GF-D8 (cell line): ENCODE measurements at places on chromosomes 2 and 18.
A peak's percentile ranks its signal among the peaks of the same experiment; 100 is the strongest.

- no peak for DNase-seq
These were observed 29.2 kb downstream of the SMAD7 start for GRCh38 chr18:48921305-48922225.

- DNase-seq = no peak
These were observed 89.8 kb upstream of the NFATC1 start for GRCh38 chr18:79305911-79306310.

- DNase-seq = no peak
These were observed 229.4 kb downstream of the HAUS1 start for GRCh38 chr18:46333431-46334135.

DNA sequence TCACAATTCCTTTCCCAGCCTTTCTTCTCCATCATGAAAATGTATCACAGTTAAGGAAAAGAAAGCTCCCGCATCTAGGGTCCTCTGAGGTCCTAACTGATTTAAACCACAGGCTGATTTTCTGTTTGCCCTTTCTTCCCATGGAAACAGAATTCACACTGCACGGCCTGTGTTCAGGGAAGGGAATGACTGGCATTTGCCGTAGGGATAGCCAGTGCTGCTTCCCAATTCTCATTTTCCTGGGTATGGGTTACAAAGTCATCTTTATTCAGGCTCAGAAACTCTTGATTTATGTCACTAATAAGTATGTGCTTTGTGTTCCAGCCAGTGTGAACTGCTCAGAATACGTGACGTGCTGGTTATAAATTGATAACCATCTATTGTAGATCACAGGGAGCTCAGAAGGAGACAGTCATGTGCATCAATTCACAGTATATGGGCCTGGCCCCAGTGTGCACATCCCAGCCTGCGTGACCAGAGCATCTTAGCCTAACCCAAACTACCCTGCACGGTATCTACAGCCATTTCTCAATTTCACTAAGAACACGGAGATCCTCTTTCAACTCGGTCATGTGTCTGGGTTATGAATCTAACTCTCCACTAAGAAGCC, 163.3 kb downstream of the LRRC30 start:
- DNase-seq = no peak

DNA sequence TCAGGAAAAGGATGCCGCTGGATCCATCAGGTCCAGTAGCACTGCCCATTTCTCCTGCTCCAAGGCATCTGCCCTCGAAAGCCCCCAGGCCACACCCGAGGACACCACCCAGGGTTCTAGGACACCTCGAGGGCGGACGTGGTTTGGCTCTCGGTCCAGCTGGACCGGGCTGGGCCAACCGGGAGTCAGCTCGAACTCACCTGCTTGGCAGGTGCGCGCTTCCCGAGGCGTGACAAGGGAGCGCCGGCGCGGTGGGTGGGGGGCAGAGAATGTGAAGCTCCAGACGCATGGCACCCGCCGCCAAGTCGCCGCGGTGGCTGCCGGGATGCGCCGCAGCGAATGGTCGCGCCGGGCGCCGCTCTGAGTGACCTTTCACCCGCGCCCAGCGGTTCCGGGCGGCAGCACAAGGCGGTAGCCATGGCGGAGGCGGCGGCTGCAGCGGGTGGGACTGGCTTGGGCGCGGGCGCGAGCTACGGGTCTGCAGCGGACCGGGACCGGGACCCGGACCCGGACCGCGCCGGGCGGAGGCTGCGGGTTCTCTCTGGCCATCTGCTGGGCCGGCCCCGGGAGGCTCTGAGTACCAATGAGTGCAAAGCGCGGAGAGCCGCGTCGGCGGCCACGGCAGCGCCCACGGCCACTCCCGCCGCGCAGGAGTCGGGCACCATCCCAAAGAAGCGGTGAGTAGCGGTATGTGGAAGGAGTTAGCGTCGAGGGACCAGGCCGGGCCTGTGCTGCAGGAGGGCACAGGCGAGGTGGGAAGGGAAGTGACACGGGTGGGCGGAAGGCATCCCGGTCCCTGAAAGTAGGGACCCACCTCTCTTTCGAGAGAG, at the start of gene AGPS:
TSS of gene AGPS (plus strand) at position 401 of the 830 bp plus-strand sequence. CDS start at position 418, 17 bp downstream.
- no peak for DNase-seq

DNA sequence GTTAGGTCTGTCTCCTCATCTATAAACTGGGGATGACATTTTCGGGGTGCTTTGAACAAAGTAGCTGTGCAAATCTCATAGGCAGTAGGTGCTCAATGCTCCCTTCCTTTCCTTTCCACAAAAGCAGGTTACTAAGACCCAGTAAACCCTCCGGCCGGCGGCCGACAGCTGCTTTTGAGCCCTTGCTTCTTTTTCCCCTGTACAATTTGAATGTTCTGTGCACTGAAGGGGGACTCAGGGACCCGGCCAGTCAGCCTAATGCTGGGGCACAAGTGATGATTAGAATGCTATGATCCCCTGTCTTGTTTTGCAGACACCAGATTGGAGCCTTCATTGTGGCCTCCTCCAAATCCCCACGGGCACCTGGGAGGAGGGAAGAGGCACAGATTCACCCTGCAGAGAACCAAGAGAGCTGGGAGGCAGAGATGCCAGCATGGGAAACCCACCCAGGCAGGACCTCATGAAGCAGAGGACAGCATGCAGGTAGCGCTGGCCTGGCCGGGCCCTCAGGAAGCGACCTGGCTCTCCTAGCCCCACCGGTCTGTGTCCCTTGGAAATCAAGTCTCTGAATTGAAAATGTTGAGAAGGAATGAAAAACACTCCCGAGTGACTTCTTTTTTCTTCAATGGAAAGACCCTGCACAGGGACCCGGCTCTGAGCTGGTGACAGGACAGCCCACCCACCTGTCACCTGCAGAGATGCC, 128.6 kb upstream of the HDAC4 start:
- no peak for DNase-seq

DNA sequence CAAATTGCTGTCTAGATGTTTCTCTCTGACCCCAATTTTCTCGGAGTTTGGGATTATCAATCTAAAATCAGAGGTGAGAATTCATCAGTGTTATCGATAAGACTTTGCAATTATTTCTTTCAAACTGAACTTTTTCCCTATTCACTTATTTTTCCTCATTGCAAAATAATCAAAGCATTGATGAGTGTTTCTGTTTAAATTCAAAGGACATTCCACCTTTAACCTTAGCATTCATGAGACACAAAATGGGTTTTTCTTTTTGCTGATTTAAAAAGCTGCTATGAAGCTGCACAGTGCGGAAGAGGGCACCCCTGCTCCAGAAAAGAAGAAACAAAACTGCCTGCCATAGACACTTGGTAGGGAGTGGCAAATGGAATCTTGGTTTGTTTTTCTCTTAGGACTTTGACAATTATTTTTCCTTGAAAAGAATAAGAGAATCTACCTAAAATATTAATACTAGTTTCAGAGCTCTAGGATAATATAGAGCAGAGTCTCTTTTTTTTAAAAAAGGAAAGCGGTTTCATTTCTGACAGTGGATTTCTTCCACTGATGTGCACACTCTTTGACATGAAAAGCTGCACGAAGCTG, 203.4 kb downstream of the TGIF1 start:
- peak; percentile 59 for DNase-seq

GRCh38 chr2:148602885-148603561, 41.5 kb upstream of the EPC2 start:
- DNase-seq = no peak

DNA sequence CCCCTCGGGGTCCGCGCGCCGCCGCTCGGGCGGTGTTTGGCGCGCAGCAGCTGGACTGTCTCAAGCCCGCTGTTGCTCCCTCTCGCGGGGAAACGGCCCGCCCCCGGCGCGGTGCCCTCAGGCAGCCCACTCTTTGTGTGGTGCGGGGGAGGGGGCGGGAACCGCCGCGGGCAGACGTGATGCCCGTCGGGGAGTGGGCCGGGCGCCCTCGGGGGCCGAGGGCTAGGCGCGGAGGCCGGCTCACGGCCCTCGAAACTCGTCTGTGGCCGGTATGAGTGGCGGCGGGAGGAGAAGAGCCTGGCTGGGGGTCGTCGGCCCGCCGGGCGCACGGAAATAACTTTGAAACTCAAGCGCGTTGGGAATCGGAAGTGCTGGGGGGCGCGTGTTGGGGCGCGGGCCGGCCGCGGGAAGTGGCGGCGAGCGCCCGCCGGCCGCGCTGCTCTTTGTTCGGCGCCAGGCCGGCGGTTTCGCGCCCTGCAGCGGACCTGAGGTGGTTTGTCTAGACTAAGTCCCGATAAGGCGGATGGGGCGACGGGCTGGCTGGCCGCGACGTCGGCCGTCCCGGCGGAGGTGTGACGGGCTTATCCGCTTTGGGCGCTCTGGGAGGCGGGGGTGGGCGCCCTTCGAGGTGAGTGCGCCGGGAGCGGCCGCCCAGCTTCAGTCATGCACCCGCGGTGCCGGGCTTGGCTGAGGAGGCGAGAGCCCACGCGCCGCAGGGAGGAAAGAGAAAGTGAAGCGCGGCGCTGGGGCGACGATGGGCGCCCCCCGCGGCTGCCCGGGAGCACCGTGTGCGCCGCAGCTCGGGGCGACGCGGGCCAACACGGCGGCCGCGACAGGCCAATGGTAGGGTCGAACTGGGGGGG, 679 bp downstream of the PTMA start:
- DNase-seq = no peak

GRCh38 chr18:42413870-42414269, 458.8 kb downstream of the PIK3C3 start:
- no peak for DNase-seq

DNA sequence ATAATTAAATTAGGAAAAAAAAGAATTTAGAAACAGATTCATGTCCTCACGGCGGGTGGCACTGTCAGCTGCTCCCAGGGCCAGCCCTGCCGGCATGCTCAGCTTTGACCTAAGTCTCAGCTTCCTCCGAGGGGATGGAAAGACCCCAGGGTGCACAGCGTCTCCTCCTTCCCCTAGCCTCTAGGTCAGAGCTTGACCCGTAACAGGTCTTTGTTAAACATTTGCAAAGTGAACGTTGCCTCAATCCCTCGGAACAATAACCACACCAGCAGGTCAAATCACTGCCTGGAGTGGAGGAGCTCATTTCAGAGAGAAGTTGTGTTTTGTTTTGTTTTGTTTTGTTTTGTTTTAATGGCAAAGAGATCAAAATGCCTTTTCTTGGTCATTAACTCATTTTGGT, 171.3 kb downstream of the TMEM18 start:
- DNase-seq = no peak

GRCh38 chr2:144154205-144154604, 365.7 kb downstream of the ZEB2 start:
- no peak for DNase-seq

DNA sequence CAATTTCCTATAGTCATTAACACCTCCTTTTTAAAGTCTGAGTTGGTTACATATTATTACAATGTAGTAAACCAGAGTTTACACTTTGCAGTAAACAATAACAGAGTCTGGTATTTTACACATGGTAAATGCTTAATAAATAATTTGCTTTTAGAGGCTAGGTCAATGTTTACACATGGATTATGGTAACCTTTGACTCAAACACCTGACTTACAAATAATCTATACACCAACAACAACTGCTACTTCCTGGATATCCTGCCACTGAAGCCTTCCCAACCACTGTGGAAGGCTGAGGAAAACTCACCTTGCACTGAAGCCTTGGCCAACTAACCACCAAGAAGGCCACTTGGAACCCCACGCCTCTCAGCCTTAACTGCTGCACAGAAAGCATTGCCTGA, 5.4 kb downstream of the ALS2 start:
- DNase-seq = no peak

DNA sequence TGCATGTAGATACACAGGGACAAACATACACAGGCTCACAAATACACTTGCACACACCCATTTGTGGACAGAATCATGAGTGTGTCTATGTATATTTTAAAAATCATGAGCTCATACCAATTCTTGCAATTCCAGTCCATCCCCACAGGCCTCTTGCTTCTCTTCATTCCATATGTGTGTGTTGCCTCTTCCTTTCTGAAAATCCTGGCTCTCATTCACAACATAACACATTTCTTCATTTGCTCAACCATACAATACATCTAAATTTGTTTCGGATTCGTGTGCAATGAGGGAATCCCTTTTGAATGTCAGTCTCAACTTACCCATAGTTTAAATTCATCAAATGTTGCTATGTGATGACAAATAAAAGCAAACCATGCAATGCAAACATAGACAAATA, 51.4 kb downstream of the GNAL start:
- no peak for DNase-seq

GRCh38 chr2:207165121-207166038, at the start of gene KLF7:
KLF7 (minus strand) TSS chr2:207165948; CDS start chr2:207165568, 380 bp downstream.
- no peak for DNase-seq

DNA sequence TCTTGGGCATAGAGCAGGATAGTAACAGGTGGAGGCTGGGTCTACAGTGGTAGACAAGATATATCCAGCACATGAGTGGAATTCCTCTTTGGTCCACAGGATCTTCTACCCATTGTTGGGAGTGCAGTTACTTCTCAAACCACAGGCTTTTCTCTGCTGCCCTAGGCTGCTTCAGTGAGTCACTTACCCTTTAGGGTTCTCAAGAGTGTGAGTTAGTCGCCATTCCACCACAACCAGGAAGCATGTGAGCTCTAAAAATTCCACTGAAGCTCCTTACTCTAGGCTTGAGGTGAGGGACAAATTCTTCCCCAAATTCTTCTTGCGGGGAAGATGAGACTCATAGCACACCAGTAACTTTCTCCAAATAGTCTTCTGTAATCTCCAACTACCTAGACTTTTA, 189.4 kb downstream of the PLCL1 start:
- no peak for DNase-seq

DNA sequence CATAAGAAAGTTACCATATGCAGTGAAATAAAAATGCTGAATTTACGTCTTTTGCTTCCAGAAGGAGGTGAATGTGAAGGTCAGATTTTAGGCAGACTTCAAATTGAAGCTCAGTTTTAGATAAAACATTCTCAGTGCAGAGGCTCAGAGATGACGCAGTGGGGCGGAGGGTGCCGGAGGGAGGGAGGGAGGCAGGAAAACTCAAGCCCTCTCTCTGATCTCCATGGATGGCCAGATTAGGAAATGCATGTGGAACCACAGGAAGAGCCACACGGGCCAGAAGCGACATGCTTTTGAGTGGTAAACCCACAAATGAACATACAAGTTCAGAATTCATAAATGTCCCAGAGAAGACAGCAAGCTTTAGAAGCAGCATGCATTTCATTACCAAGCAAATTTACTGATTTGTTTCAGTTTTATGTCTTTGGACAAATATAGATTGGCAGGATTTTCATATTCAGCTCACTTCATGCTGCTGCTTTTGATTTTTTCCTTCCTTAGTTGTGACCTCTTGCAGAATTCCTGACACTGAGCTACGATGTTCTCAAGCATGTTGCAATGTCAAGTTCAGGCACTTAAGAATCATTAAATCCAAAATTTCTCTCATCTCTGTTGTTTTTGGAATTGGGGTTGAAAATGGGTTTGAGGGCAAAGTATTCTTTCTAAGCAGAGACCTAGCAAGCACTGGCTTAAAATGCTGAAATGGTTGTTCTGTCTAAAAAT, 29.7 kb upstream of the APCDD1 start:
- no peak for DNase-seq
